ENCODE measurements at places on chromosomes 3 and 15.

DNA sequence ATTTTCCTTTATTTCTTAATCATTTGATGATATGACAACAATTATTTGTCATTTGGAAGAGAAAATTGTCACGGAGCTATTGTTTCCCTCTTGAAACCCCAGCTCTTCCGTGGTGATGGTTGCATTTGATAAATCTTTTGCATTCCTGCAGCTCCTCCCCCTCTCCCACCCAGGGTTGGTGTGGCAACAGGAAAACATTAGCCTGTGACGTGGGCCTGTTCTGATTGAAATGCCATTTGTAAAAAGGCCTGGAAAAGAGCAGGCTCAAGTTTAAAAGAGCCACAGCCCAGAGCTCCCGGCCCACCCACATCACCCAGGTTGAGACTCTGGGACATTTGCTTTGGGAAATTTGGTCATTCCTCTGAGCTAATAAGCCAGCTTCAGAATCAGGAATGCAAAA, 282.5 kb downstream of the RPLP1 start:
- no peak for DNase-seq

GRCh38 chr3:105496343-105496742, 129.6 kb downstream of the ALCAM start:
- no peak for DNase-seq

- DNase-seq: no peak
These were observed 1.2 kb downstream of the NR2C2 start for GRCh38 chr3:14948609-14949038.

DNA sequence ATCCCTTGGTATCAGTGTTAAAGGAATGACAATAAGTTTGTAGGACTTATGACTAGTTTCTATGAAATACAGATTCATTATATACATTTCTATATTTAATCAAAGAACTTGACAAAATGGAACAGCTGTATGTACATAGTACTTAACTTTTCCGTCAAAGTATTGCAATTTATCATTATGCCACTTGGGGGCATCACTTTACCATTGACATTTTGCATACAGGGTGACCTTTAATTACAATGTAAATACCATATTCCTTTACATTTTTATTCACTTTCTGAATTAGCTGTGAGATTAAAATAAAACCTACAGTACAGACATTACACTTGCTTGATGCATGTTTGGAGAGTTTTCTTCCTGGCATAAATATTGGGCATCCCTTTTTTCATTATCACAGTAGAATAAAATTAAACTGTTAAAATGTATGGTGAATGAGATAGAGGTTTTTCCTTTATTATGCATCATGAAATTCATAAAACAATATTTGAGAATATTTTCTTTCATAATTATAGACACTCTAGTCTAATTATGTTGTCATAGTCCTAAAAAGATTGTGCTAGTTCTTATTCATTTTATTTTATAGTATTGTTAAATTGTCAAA, 6.9 kb downstream of the NEK11 start:
- no peak for DNase-seq

- no peak for DNase-seq
These were observed 82.6 kb downstream of the LSM3 start for GRCh38 chr3:14261229-14261628.

- DNase-seq: no peak
These were observed 3.2 kb upstream of the PXYLP1 start for GRCh38 chr3:141228395-141228794.

DNA sequence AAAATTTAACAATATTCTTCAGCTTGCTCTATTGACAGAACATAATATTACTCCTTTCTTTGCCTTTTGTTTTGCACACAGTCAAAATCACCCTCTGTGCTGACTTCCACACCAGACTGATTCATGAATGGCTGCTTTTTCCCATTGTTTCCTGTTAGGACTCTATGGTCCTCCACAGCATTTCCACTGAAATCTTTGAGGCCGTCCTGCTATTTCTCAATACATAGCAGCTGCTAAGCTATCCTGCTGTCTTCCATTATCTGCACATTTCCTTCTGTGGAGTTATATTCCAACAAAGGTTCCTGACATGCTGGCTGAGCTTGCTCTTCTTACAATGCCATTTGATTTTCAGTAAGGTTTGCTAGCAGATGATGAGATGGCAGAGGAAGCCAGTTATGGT, 153.3 kb downstream of the EPHA3 start:
- no peak for DNase-seq

DNA sequence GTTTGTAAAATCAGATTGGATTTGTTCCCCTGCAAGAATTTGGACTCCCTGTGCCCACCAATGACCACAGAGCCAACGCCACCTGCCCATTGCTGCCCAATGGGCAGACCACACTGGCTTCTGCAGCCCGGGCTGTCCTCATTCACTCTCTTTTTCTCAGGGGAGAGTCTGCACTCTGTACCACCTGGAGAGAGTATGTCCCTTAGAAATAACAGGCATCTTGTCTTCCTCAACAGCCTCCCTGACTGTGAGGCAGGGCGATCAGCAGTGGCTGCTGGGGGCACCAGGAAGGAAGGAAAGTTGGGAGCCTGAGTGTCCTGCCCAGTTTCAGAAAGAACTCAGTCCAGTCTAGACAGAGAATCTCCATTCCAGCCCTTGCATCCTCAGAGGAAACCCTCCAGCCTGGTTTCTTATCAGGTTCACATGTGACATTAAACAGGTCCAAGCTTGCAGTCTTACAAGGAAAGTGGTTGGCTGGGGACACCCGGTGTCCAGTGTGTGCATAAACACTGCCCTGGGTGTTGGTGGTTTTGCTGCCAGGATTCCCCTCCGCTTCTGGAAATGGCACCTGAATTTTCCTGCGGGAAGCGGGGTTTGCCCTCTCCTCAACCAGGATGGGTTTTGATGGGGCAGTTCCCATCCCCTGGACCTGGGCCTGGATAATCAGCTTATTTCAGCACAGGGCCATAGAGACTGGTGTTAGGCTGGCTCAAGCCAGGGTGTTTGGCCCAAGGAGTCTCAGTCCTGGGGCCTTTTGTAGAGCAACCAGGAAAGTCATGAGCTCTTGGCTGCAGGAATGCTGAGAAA, 37.2 kb downstream of the SSUH2 start:
- DNase-seq: no peak

- no peak for DNase-seq
These were observed 301.0 kb upstream of the UMPS start for GRCh38 chr3:124429129-124429815.

- DNase-seq: no peak
These were observed 7.6 kb upstream of the ACOX2 start for GRCh38 chr3:58544541-58544940.

GRCh38 chr15:65375871-65376607, 1.8 kb downstream of the IGDCC3 start:
- no peak for DNase-seq

GRCh38 chr3:19293295-19293694, 145.0 kb downstream of the KCNH8 start:
- no peak for DNase-seq

GRCh38 chr3:179868715-179869114, 168.0 kb downstream of the PEX5L start:
- DNase-seq: no peak

DNA sequence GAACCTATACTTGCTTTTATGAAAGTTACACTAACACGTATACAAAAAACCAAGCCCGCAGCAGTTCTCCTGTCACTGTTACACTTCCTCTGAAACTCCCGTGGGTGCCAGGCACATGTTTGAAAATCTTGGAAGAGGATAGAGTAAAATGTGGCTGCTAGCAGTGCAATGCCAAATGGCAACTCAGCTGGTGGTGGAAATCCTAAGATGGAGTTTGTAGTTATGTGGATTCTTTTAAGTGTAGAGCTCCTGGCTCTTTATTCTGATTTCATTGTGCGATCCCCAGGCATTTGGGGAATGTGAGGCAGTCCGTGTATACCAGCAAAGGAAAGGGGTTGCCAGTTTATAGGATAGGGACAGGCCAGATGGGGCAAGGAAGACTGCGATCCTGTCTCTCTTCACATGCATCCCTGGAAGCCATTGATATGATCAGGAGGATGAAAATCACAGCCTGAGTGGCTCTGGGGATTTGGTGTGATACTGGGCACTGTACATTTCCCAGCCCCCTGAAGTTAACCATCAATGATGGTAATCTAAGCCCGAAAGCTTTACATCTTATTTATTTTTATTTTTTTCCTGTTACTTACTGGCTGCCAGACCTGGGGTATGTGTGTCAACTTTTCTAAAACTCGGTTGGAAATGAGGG, 1.1 kb downstream of the STAC start:
- no peak for DNase-seq

DNA sequence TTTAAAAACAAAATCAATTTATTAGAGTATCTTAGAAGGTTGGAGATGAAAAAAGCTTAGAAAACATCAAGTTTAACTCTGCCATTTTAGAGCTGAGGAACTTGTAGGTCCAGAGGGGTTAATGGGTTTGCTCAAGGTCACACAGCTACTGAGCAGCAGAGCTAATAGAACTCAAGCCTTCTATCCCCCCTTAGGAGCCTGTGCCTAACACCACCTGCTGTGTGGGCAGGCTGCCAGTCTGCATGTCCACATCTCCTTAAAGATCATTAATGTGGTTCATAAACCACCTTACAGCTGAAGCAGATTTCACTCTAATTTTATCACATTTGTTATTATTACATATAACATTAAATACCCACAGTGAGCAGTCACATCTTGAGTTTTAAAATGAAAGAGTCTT, 14.1 kb upstream of the SLC35G2 start:
- no peak for DNase-seq

Measured in NCI-H1417 treated with DMSO at 0.1 percent for 48 hours (cell line).